ENCODE measurements at places on chromosomes 5 and 9. TPM values are rescaled to one million over a fixed set of nuclear protein-coding genes. Genes with fewer than 3 reads are reported as not detected.

GHR gene
- total RNA-seq, result 12.9 TPM

WHRN gene
- total RNA-seq, result 0.80 TPM

LCN15 gene
- total RNA-seq, result 0.41 TPM

EQTN gene
- not detected for total RNA-seq

SLC6A7 gene
- not detected for total RNA-seq

GRCh38 chr9:104386013-104386412 is 118.0 kb upstream of the OR13F1 start:
- no peak for DNase-seq

DNA sequence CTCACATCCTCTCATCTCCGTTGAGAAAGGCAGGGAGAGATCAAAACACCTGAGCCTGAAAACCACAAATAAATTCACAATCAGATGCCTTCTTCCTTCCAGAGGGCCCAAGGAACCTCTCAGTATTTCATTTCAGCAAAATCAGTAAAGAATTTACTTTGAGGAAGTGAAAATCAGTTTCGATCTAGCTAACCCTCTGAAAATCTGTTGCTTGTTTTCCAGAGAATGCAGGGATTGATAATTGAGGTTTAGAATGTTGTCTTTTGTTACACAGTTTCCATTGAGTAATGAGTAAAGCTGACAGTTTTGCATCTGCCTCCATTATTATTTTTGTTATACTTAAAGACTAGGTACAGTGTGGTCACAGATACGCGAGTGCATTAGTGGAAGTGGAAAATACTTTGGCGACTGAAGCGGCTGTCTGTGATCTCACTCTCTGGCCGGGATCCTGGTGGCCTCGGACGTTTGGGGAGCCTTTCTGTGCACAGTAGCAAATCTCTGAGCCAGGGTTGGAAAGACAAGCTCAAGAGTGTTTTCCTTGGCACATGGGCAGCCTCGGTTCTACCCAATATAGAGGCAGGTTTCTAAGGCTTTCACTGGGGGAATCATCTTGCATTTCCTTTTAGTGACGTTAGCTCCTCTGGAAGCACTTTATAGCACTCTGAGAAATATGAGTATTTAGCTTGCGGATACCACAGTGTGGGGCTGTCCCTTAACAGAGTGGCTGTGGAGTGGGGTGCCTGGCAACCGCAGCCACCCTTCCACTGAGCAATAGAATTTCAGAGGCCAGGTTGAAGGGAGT is 32.2 kb upstream of the ANGPTL2 start:
- peak; percentile 80 for DNase-seq

DNA sequence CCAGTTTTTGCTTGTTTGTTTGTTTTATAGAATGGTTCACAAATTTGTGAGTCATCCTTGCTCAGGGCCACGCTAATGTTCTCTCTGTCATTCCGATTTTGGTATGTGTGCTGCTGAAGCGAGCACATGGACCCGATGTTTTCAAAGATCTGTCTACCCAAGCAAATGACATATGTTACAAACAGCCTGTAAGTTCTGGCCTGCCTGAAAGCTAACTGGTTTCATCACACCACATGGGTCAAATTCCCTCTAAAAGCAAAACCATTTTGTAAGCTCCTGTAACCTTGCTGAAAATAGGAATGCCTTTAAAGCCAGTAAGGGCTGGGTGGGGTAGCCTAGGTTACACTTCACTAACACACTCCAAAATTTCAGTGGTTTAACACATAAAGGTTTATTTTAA is 25.4 kb downstream of the DMRT3 start:
- DNase-seq, result no peak

DNA sequence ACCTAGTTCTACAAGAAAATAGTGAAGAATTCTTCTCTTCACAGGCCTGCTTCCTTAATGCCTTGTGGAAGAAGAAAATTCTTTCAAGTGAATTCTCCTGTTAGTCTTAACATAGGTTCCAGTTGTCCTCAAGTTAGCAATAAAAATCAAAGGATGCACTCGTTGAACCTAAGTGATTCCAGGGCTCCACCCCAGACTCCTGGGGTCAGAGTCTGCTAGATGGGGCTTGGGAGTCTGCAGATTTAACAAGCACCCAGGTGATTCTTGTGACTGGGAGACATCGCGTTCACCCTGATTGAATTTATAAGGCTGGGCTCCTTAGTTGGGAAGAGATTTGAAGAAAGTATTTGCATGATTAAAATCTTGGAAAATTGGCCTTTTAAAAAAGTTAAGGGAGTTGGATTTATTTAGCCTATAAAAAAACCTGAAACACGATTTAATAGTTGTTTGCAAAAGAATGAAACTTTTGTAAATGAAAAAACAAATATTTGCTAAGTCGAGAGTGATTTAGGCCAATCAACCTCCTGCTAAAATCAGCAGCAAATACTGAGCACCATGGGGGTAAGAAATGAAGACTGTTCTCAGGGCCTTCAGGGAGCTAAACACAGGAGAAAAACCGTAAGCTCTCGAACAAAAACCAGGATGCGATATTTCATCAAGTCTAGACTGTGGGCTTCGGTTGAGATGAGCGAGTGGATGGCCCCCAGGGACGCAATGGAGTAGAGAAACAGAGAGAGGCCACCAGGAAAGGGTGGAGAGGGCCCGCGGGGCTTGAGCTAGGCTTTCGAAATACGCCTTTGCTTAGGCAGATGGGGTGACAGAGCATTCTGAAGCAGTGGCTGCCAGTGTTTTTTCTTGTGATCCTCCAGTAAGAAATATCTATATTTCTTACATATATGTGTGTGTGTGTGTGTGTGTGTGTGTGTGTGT is 86.9 kb upstream of the TTC23L start:
- DNase-seq, result peak; percentile 48

GRCh38 chr5:61277781-61278180 is 54.3 kb upstream of the ZSWIM6 start:
- no peak for DNase-seq

- DNase-seq, result peak; percentile 75
Measured at GRCh38 chr5:173781816-173782670, 106.1 kb upstream of the CPEB4 start.

DNA sequence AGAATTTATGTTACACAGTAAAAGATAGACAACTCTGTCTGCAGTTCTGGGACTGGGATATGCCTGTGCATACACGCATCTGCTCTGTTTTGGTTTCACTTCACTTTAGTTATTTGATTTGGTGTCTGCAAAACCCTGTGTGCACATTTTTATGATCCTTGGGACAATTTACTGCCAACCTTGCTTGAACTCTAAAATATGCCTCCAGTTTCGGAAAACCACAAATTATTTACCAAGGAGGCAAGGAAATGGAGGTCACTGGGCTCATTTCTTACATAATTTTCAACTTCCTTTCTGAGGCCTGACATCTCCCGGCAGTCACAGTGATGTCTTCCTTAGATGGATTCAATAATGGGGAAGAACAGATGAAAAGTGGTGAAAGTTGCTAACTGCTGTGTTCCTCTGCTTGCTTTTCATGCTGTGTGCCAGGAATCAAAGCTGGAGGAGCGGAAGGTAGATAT is 61.2 kb upstream of the TAF11L2 start:
- DNase-seq, result no peak

GRCh38 chr9:8659108-8659507 is 859.5 kb upstream of the DMAC1 start:
- DNase-seq, result no peak

DNA sequence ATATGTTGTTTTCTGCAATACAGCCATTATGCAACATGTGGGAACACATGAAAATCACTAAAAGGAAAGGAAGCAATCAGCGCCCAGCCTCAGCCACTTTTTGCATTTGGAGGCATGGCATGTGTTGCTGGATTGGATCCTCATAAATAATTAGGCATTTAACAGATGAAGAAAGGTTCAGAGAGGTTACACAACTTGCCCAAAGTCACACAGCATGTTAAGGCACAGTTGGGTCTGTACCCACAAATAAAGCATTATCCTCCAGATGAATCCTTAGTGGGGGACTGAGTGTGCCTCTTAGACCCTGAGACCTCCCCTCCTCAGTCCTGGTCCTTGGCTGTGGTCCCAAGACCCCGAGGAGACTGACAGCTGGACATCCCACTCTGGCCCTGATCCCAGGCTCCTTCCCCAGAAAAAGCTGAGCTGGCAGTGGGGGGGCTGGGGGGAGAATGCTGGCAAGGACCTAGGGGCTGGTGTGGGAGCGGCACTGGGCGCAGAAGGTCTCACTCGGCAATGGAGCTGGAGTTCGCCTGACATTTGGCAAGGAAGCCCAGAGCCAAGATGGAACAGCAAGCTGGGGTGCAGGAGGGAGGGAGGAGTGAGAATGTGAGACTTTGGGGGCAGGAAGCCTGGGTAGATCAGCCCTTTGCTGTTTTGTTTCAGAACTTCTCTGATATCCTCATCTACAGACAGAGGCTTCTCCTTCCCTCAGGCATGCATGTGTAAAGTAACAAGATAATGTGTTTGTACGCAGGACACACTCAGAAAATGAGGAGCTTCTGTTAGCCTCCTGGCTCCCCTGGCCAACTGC is 6.9 kb upstream of the AKNA start:
- no peak for DNase-seq

- DNase-seq, result no peak
Measured at GRCh38 chr5:60497706-60498500, 202.1 kb downstream of the DEPDC1B start.

DNA sequence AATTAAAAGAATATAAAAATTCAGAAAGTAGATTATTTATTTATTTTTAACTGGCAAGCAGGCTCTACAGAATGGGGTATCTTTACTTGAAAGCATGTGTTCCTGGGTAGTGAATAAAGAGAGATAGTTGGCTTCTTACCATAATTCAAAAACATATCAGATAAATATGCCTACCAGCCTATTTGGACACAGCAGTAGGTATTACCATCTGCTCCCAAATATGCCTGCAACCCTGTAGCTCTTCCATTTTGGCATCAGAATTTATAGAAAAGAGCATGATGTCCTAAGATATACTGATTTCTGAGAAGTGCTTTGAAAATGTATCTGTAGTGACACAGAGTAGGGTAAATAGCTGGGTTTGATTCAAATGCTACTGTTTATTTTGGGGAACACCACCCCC is 1300.5 kb upstream of the DMAC1 start:
- no peak for DNase-seq

DNA sequence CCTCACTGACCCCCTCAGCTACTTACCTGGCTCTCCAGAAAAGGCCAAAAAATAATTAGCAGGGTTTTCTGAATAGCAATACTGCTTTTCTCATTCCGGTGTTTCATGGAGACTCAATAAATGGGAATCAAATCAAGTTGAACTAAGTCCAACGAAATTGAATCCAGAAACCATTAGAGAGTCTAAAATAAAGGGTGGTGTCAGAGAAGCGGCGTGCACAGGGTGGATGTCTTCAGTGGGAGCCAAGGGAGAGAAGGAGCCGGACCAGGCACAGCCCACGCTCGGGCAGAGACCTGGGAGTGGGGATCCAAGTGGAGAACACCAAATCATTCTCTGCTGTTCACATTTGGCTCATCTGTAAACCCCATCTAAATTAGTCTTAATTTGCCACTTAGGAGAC is 40.2 kb upstream of the WWC1 start:
- no peak for DNase-seq

- no peak for DNase-seq
Measured at GRCh38 chr9:4640027-4640426, 22.1 kb upstream of the PLPP6 start.

DNA sequence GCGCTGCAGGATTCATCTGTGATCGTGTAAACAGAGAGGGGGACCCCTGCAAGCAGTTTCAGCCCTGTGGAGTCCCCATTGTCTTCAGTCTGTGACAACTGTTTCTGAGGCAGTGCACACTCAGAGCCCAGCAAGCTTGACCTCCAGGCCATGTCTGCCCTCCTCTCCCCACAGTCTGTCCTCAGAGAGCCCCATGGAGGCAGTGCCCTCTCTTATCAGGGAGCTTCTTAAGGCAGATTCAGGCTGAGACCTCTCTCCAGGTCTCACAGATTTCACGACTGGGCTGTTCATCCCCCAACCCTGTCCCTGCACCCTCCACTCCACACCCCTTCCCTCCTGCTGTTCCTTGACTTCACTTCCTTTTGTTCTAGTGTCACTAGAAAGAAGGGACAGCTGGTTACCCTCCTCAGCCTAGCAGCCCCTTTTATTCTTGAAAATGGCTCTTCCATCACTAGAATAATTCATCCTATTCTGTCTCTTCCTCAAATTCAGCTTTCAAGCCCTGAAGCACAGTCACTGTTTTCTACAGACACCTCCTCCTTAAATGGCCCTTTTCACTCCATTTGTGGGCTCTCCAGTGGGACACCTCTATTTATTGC is 218.4 kb downstream of the MED10 start:
- no peak for DNase-seq

DNA sequence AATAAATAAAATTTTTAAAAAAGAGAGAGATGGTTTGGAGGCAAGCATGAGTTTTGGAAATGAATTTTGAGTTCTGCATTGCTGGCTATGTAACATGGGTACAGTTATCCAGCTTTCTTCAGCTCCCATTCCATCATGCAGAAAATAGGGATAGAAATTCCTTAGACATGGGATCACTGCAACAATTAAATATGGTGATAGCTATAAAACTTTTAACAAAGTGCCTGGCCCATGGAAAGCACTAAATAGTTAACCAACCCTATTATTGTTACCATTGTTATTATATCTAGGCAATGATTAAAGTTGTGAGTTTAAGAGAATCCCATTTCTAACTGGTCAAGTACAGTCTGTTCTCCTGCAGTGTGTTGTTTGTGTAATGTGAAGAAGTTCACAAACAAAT is 115.4 kb upstream of the GAS1 start:
- DNase-seq, result no peak

DNA sequence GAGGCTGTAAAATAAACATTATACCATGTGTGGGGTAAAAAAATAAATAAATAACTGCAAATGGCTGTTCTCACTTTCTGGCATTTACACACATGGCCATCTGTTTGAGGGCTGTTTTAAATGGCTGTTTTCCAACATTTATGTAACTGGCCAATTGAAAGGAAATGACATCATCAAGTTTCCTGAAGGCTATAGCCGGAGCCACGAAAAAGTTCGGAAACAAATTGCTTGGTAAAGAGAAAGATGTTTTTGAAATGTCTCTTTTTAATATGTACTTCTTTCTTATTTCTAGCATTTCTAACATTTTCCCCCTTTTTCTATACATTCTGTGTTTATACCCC is 95.4 kb upstream of the DAB2 start:
- no peak for DNase-seq

- no peak for DNase-seq
Measured at GRCh38 chr9:31608416-31608815, 776.0 kb upstream of the ACO1 start.

GRCh38 chr5:29037716-29038115 is 1999.3 kb upstream of the CDH9 start:
- no peak for DNase-seq

GRCh38 chr5:107570181-107570580 is 100.6 kb downstream of the EFNA5 start:
- DNase-seq, result no peak

Data from left ventricle myocardium inferior (tissue), 1 donor.